Mesenchymal stem cell (in vitro differentiated cells and primary cell): ENCODE measurements at places on chromosomes 7 and 10.
A peak's percentile ranks its signal among the peaks of the same experiment; 100 is the strongest.

DNA sequence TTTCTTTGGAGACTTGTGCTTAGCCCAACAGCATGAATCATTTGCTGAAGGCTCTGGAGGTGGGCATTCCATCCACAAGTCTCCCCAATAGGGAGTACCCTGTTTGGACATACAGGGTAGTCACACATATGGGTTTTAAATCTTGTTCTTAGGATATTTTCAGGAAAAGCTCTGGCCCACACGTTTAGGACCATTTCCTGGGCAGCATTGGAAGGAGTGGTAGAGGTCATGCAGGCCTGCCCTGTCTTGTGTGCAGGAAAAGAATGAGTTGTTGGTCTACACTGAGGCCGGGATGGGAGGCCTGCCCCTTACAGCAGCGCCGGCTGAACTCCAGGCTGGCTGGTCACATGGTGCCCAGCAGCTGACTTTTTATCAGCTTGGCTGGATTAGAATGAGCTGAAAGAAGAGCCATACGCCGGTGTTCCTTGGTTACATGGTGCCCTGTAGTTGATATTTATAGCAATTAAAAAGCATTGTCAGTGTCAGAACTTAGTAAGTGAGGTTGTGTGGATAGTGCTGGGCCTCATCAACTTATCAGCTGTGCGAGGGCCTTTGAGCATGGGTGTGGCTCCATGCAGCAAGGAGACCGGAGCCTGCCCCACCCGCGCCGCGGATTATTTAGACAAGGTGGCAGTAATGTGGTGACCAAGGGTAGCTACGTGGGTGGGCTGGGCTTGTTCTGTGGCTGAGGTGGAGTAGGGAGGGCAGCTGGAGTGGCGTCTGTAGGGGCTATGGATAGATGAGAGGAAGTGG is 28.6 kb downstream of the OGDH start:
- no peak overlapping the region for H3K4me3 ChIP-seq
- H3K27me3 ChIP-seq = no peaks in the 10 kb centered on the region
- H3K36me3 ChIP-seq = peaks cover 4% of the 10 kb centered on the region
- DNase-seq = no peak
- no peak overlapping the region for H3K27ac ChIP-seq

GRCh38 chr7:105352018-105352612 is 36.6 kb downstream of the SRPK2 start:
- no peaks in the 10 kb centered on the region for H3K27me3 ChIP-seq
- DNase-seq = peak; percentile 91
- peak overlapping the region; percentile 51 for H3K27ac ChIP-seq
- peaks cover 18% of the 10 kb centered on the region for H3K4me1 ChIP-seq

DNA sequence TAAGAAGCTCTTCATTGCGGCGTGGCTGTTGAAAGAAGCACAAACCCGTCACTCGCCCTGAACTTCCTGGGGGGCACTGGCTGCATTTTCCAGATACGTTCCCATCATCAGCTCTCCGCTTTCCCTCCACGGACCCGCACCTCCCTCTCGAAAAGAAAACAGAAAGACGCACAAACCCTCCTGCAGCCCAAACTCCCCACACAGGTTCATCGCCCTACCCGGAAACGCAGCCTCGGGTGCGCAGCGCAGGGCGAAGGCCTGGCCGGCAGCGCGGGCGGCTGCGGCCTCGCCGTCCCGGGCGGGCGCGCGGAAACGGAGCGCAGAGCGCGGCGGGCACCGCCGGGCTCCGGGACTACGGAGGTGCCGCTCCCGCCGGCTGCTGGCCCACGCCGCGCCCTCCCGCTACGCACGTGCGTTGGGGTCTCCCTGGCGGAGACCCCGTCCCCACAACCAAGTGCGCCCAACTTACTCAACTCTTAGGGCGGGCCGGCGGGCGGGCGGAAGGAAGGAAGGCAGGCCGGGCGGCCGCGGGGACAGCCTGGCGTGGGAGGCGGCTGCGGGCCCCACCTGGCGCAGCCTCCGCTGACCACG is 822 bp downstream of the ZNF800 start:
- peak; percentile 53 for DNase-seq
- H3K27me3 ChIP-seq = no peaks in the 10 kb centered on the region
- peaks cover 5% of the 10 kb centered on the region for H3K4me1 ChIP-seq

DNA sequence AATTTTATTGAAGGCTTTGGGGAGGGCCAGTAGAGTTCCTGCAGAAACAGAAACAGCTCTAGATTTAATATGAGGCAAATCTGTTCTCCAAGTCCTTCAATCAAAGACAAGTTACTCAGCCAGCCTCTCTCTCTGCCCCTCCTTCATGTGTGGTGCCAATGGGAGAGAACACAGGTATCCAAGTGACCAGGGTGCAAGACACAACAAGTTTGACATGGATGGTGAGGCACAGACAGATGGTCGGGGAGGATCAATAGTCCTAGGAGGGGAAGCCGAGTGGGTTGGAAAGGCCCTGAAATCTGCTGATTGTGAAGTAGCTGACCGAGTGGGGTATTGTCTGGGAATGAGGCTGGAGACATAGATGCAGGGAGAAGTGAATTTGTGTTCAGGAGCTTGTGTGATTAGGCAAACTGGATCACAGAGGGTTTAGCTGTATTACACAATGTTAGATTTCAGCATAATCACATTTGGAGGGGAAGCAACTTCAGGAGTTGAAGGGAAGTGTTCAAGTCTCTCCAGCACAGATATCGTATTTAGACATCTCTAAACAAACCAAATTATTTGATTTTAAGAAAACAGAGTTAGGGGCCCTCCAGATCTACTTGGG is 1.5 kb downstream of the GIMAP1 start:
- no peak overlapping the region for H3K27ac ChIP-seq
- no peak for DNase-seq
- peaks cover 4% of the 10 kb centered on the region for H3K36me3 ChIP-seq
- H3K27me3 ChIP-seq = no peaks in the 10 kb centered on the region

GRCh38 chr10:47165168-47165710 is 134.8 kb upstream of the GDF10 start:
- H3K27me3 ChIP-seq = peaks cover 9% of the 10 kb centered on the region
- peaks cover 11% of the 10 kb centered on the region for H3K4me1 ChIP-seq
- no peaks in the 10 kb centered on the region for H3K36me3 ChIP-seq
- peak overlapping the region; percentile 56 for H3K4me3 ChIP-seq

GRCh38 chr7:44185729-44186128 is 3.5 kb downstream of the GCK start:
- H3K27ac ChIP-seq = peak overlapping the region; percentile 67
- no peaks in the 10 kb centered on the region for H3K27me3 ChIP-seq
- no peak overlapping the region for H3K4me3 ChIP-seq

GRCh38 chr7:24510759-24511158 is 62.5 kb upstream of the PALS2 start:
- no peak overlapping the region for H3K4me3 ChIP-seq
- peaks cover 3% of the 10 kb centered on the region for H3K27me3 ChIP-seq
- peaks cover 1% of the 10 kb centered on the region for H3K4me1 ChIP-seq
- H3K36me3 ChIP-seq = no peaks in the 10 kb centered on the region
- no peak overlapping the region for H3K27ac ChIP-seq
- DNase-seq = no peak

- peak; percentile 22 for DNase-seq
Measured at GRCh38 chr7:23672033-23672432, 8.0 kb upstream of the FAM221A start.
